ENCODE measurements at places on chromosomes 5 and 9.

DNA sequence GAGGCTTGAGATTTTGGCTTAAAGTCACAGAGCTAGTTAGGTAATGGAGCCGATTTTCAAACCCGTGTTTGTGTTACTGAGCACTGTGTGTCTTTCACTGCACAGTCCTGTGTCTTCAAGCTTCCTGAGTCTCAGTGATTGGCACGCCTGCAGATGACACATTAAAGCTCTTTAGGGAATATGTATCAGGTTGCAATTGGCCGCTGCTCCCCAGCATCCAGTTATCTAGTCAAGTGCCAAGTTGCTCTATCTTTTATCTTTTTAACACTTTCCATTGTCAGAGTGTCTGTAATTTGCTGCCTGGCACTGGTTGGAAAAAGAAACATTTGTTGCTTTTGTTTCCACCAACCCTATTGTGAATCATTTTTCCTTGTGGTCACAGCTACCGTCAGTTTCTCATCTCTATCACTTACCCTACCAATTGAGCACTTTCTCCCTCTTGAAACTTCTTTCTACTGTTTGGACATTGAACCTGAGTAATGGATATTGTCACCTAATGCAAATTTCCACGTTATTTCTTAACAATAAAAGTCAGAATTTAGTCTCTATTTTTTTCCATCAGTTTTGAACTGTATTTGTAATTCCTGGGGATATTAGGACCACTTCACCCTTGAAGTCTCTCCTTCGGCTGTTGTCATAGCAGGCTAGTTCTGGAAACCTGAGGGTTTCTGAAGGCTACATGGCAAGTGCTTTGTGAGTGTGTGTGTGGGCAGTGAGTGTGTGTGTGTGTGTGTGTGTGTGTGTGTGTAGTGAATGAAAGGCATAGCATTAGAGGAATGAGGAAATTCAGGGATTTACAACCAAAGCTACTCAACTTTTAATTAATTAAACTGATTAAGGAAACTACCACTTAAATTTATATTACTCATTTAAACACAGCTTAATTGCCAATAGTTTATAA is 274.3 kb downstream of the ISL1 start:
- no peak for DNase-seq

DNA sequence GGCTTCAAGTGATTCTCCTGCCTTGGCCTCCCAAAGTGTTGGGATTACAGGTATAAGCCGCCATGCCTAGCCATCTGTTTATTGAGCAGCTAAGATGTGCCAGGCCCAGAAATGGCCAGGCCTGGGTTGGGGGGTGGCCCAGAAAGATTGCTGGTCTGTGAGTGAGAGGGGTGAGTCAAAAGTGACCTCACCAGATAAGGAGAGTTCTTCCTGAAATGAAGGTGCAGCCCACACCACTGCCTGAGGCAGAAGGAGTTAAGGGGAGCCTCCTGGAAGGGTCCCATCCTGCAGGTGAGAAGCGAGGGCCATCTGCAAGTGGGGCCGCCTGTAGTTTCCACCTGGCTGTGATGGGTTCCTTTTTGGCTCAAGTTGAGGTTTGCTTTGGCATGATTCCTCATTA is 96.9 kb upstream of the KLF4 start:
- DNase-seq = no peak

- DNase-seq = no peak
These were observed 196.1 kb downstream of the GAS1 start for GRCh38 chr9:86751207-86751606.

- no peak for DNase-seq
These were observed 46.2 kb downstream of the F2RL2 start for GRCh38 chr5:76576996-76577395.

DNA sequence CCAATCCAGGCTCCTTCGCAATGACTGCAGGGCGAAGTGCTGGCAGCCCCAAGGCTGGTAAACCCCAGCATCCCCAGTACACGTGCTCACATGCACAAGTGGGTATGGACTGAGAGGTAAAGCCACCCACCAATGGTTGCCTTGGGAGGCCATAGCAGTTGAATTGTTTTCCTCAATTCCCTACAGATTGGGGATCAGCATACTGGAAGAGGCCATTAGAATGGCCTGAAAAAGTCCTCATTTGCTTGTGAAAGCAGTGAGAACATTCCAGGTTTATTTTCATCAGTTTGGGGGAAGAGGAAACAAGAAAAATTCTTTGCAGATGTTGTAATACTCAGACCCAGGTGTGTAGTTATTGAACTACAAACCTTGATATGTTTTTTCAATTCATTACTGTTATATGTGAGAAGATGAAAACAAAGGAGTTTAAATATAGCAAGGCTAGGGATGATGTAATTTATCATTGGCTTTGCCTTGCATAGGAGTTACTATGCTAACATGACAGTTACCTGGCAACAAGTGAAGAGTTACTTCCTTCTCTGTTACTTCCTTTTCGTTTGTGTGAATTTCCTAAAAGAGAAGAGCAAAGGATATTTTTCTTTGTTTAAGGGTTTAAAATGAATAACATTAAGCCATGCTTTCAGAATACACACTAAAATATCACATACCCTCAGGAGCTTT is 36.4 kb downstream of the MTMR12 start:
- DNase-seq = no peak

GRCh38 chr9:97505845-97506244 is 4.4 kb downstream of the TMOD1 start:
- no peak for DNase-seq

DNA sequence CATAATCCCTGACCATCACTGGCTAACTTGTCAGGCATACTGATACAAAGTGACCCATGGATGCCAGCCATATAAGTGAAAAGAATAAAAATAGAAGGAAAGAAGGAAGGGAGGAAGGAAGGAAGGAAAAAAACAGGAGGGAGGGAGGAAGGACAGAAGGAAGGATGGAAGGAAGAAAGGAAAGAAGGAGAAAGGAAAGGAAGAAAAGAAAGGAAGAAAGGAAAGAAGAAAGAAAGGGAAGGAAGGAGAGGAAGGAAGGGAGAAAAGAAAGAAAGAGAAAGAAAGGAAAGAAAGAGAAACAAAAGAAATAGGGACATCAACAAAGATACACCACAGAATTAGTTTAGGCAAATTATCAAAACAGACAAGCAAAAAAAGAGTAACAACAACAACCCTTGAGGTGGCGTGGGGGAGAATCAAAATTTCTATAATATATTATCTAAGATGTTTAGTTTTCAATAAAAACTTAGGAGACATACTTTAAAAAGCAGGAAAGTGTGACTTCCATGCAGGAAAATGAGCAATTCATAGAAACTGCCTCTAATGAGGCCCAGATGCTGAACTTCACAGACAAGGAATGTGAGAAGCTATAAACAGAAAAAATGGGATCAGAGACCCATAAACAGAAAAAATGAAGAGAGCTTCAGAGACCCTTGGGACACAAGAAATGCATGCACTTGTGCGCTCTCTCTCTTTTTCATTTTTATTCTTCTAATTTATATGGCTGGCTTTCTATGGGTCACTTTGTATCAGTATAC is 96.1 kb upstream of the NFIL3 start:
- no peak for DNase-seq

DNA sequence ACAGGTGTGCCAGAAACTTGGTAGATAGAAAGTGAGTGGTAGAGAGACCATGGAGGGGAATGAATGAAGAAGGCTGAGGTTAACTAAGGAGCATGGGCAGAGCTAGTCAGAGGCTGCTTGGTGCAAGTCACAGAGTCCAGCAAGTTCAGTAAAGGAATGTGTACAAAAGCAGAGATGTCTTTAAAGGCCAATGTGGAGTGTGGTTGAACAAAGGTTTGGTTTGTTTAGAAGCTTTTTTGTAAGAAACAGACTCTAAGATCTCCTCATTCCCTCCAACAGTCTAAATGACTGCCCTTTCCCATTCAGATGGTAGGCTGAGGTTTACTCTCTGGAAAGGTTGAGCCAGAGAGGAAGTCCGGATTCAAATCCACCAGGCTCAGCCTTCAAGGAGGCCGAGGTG is 84.2 kb downstream of the TNC start:
- no peak for DNase-seq

DNA sequence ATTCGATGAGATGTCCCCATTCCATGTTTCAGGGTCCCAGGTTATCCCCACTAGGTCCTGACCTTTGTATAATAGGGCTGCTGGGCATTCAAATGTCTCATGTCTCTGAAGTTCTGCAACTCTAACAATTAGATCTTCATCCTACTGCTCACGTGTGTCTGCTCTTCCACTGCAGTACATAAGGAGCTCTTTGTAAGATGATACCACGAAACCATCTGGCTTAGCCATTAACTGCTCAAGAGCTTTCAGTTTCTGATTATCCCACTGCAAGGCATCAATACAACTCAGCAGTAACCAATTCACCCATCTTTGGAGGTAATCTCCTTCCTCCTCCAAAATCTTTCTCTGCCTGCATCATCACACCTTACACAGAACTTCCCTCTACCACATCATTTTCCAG is 49.9 kb upstream of the PPP2CA start:
- DNase-seq = no peak

GRCh38 chr5:102106599-102106998 is 189.5 kb downstream of the SLCO4C1 start:
- no peak for DNase-seq

DNA sequence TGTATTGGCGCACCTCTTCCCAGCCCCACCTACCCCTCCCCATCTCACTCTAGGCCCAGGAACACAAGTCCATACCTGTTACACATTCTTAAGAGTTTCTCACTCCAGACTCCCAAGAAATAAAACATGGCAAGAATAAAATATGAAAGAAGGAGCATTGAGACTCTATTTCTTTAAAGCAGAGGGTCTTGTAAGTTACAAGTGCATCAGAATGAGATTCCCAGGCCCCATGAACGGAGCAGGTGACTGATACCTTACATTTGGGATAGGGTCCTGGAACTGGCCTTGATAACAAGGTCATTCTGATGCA is 5.7 kb downstream of the EGR1 start:
- DNase-seq = no peak

DNA sequence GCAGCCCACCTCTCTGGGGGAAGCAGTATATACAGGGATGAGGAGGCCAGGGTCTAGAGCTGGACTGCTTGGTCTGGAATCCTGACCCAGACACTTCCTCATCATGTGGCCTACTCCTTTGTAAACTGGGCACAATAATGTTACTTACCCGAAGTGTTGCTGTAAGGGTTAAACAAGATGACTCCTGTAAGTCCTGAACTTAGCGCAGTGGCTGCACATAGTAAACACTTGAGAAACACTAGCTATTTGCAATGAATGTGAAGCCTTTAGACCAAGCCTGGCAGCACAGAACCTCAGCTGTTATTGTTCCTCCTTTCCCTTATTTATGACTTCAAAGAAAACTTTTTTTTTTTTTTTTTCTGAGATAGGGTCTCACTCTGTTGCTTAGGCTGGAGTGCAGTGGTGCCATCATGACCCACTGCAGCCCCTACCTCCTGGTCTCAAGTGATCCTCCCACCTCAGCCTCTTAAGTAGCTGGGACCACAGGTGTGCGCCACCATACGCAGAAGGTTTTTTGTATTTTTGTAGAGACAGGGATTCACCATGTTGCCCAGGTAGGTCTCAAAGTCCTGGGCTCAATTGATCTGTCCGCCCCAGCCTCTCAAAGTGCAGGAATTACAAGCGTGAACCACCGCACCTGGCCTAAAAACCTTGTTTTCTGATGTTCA is 96.2 kb upstream of the IL6ST start:
- no peak for DNase-seq

GRCh38 chr9:97307500-97308163 is at the start of gene CCDC180:
TSS of gene CCDC180 (plus strand) at chr9:97307659. CDS start at chr9:97308064, 405 bp downstream.
- DNase-seq = no peak

Measured in stimulated activated CD8-positive, alpha-beta memory T cell treated with anti-CD3 and anti-CD28 coated beads, Interleukin-7, amount 100 ng/mL, for 1 hour (primary cell).